ENCODE measurements at places on chromosomes 3 and 15.
A peak's percentile ranks its signal among the peaks of the same experiment; 100 is the strongest.

DNA sequence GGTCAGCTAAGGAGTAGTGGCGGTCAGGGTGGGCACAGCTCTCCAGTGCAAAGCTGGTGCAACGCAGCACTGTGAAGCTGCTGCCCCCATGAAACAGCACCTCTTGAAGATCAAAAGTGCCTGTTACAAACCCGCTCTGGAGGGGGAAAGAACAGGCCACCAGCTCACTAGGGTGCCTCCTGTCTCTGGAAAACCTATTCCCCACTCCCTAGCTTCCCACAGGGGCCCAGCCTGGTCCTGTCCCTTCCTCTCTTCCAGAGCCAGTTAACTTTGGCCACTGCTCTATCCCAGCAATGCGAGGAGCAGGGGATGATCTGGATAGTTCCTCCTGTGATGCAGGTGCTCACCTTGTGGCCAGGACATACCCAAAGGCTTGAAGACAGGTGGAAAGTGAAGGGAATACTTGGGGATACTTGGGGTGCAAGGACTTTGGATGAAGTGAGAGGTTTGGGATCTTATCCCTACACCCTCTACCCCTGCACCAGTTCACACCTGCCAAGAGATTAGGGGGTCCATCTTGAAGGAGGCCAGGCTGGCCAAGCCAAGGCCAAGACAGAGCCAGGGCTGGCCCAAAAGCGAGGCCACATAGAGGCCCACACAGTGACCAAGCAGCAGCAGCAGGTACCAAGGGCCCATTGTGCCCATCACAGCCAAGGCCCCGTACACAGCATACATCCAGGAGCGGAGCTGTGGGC is 4.2 kb downstream of the HHATL start:
- no peak for DNase-seq

DNA sequence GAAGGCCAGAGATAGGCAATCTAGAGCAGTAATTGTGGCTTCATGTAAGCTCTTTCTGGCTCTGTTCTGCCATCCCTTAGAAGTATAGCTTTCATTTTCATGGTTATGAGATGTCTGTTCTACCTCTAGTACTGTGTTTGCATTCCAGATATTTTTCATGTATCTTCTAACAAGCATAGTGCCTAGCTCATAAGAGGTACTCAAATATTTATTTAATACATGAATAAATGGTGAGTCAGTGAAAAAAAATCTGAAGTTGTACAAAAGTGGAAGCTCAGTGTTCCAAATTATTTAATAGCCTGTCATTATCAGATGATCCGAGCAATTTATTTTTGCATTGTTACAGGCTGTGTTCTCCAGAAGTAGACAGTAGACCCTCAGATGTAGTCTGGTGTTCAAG is 64.3 kb downstream of the OXSM start:
- DNase-seq: no peak

GRCh38 chr15:62900071-62900802 is 142.3 kb upstream of the TPM1 start:
- no peak for DNase-seq

GRCh38 chr15:39623529-39623931 is 42.7 kb downstream of the THBS1 start:
- DNase-seq: no peak

- no peak for DNase-seq
Measured at GRCh38 chr3:159273608-159274007, 471.8 kb downstream of the MFSD1 start.

DNA sequence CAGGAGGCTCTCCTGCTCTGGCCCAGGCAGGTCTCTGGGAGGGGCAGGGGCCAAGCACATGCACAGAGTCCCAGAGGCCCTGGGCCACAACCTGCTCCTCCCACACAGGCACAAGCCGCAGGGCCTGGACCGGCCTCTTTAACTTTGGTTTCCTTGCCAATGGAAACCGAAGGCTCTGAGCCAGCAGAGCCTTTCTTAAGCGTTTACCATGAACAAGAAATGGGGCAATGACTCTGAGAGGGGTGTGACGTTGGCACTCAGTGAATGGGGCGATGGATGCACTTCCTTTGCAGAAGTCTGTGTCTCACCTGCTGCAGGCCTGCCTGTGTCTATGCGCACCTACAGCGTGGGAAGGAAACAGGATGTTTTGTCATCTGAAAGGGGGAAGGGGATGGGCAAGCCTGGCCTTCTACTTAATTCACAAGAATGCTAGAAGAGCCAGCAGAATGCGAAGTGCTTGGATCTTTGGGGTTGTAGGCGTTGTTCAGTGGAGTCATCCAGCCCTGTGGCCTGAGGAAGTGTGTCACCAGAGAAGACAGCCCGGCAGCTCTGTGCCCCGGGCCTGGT is 41.8 kb downstream of the IFT122 start:
- no peak for DNase-seq

GRCh38 chr3:172982736-172983364 is 158.2 kb downstream of the SPATA16 start:
- peak; percentile 11 for DNase-seq

- no peak for DNase-seq
Measured at GRCh38 chr3:132001999-132002398, 32.8 kb downstream of the CPNE4 start.

GRCh38 chr3:4758249-4758860 is 220.9 kb upstream of the BHLHE40 start:
- no peak for DNase-seq

- no peak for DNase-seq
Measured at GRCh38 chr3:58683466-58683865, 16.9 kb upstream of the FAM3D start.

- DNase-seq: no peak
Measured at GRCh38 chr3:69787436-69788168, 48.3 kb downstream of the MITF start.

DNA sequence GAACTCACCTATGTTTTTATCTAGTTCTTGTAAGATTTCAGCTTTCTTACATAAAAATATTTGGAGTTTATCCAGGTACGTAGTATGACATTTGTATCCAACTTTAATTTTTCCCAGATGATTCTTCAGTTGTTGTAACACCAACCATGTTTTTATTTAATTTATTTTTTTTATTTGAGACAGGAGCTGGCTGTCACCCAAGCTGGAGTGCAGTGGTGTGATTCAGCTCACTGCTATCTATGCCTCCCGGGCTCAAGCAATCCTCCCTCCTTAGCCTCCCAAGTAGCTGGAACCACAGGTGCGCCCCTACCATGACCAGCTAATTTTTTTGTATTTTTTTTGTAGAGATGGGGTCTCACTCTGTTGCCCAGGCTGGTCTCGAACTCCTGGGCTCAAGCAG is 6.6 kb downstream of the XYLB start:
- DNase-seq: no peak

GRCh38 chr3:25427155-25427554 is 908 bp upstream of the RARB start:
- DNase-seq: no peak

DNA sequence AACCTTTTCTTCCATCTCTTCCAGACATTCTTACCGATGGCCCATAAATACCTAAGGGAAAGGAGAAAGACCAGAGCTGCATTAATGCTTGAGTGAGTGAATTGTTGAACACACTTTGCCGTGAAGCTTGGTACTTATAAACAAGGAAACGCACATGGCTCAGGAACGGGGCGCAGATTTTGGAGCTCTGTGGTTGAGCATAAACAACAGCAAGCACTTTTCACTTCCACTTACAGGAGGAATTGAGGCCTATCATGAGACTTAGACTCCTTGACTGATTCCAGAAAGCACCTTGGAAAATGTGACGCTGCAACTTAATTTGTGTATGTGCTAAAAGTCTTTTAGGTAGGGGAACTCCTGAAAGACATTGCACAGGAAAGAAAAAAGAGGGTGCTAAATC is 197.5 kb upstream of the FEZF2 start:
- DNase-seq: no peak

DNA sequence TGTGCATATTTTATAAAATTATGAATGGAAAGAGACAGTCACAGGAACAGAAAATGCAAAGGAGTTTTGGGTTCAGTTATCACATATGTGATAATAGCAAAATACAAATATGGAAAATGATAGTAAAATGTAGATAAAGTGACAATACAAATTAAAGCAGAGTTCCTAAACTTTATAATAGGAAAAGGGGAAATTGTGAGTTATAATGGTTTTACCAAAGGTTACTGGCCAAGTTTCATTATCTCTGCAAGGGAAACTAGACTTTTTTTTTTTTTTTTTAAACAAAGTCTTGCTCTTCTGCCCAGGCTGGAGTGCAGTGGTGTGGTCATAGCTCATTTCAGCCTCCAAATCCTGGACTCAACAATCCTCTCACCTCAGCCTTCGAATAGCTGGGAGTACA is 228.7 kb upstream of the CGNL1 start:
- DNase-seq: no peak

DNA sequence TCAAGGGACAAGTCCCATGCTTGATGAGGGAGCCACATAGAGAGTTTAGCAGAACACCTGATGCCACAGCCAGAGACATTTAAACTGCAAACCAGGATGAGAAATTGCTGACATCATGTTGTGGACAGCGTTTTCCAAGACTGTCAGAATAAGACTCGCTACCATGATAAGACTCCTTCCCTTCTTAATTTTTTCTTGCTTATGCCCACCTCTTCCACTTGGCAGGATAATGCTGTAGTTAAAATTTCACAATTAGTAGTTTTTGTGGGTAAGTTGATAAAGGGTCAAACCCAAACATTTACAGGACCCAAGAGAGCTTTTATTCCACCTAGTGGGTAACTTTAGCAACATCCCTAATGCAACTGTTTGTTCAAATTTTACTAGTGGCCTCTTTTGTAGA is 3.0 kb upstream of the PIAS1 start:
- no peak for DNase-seq

DNA sequence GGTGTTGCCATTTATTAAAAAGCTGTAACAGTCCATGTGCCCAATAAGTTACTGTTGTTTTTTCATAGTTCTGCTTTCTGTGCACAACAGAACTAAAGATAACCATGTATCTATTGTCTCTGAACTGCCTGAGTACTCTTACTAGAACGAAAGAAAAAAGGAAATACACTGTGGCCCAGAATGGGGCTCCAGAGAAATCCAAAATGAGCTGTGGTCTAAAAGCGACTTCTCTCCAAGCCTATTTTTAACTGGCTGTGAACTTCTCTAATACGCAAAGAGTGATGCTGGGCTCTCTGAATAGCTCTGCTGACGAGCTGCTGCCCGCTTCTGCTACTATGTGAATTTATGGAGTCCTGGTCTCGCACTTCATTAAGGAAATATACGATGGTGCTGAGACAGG is 56.2 kb upstream of the LPP start:
- DNase-seq: no peak

DNA sequence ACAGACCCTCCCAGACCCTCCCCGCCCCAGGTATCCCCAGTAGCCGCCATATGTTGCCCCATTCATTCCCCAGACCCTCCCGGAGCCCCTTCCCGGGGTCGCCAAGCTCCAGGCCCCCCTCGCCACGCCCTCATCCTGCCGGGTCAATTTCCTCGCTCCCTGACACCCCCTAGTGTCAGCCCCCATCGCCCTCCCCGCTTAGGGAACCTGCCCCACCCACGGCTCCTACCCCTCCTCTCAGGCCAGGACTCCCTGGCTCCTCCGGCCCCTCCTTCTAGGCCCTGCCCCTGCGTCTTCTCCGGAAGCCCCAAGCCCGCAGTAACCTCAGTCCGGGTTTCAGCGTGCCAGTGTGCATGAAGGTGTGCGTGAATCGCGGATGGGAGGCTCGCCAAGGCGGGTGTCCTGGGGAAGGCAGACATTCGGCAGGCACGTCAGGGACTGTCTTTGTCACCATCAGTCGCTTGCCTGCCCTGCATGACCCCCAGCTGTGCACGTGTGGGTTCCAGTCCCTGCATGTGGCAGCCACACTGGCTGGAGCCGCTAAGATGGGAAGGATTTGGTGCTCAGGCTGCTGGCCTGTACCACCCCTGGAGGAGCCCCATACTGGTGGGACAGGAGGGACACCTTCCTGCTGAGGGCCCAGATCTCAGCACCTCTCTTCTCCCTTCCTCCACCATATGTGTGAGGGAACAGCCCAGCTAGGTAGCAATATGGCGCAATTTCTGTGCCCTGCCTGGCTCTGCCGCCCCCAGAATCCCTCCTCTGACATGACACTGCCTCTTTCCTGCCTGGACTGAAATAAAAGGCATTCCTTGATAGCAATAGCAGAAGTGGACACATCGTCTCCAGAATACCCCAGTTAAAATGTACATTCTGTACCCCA is 693 bp downstream of the DISP2 start:
- DNase-seq: peak; percentile 36

GRCh38 chr15:41169781-41170180 is 53.7 kb upstream of the INO80 start:
- no peak for DNase-seq

- DNase-seq: no peak
Measured at GRCh38 chr3:42123012-42123581, 31.9 kb downstream of the TRAK1 start.

GRCh38 chr3:193620650-193621049 is 27.6 kb downstream of the OPA1 start:
- no peak for DNase-seq
